ENCODE measurements at places on chromosomes 7 and 10.

DNA sequence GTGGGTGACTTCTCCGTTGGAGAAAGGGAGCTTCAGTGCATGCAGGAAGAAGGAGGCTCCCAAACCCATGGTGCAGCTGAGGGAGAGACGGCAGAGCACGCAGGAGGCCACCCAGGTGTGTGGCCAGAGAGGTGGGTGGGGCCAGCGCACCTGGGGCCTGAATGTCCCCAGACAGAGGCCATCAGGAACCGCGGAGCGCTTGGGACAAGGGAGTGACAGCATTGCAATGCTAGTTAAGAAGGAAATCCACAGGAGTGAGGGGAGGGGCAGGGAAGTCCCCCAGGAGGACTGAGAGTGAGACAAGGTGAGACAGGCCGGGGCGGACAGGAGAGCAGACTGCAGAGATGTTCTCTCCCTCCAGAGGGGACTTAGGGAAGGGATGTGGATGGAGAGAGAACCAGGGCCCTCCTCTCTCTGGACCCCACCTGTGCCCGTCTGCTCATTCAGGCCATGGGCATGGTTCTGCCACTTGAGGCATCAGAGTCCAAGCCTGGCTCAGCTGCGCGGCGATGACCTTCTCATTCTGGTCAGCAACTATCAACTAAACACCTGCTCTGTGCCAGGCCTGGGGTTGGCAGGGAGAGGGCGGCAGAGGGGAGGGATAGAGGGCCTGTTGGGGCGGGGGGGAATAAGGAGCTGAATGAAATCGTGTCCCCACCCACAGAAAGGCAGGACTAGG lies 69.4 kb upstream of the COL13A1 start:
- no peak for DNase-seq

DNA sequence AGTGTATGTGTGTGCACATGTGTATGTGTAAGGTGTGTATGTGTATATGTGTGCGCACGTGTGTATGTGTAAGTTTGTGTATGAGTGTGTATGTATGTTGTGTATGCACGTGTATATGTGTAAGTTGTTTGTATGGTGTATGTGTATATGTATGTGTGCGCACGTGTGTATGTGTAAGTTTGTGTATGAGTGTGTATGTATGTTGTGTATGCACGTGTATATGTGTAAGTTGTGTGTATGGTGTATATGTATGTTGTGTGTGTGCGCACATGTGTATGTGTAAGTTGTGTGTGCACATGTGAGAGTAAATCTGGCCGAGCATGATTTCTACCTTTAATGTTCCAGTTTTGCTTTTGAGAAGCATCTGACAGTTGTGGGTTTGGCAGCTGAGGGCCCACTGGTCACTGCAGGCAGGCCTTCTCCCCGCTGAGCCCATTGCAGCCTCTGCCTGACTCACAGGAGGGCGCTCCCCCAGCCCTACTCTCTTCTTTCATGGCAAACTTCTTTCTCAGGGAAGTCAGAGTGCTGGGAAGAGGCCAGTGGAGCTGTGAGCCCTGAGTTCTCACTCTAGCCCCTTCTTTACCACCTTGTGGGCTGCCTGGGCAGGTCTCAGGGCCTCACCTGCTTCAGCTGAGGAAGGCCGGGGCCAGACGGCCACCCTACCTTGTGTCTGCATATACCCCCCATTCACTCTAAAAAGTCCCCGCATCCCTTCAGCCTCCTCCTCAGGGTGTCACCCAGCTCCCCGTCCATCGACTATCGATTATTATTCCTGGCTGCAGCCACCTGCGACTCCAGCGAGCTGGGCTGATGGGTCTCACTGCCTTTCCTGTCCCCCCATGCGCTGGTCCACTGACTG lies 11.2 kb downstream of the WDR86 start:
- DNase-seq = no peak

DNA sequence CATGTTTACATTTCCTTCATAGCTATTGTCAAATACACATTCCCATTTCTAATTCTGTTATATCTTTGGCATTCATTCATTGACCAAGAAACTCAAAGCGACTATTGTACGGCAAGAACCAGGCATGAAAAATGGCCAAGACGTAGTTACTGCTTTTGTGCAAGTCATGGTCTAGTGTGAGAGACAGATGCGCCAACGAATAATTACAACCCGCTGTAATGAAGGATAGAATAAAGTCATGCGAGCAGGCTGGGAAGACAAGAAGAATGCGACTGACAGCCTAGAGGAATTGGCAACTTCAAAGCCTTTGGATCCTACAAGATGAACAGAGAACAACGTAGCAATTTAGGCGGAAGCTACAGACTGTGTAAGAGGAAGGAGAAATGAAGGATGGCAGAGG lies 221.2 kb downstream of the CALN1 start:
- peak; percentile 18 for DNase-seq

GRCh38 chr7:82166260-82167015 lies 277.1 kb downstream of the CACNA2D1 start:
- peak; percentile 66 for DNase-seq

DNA sequence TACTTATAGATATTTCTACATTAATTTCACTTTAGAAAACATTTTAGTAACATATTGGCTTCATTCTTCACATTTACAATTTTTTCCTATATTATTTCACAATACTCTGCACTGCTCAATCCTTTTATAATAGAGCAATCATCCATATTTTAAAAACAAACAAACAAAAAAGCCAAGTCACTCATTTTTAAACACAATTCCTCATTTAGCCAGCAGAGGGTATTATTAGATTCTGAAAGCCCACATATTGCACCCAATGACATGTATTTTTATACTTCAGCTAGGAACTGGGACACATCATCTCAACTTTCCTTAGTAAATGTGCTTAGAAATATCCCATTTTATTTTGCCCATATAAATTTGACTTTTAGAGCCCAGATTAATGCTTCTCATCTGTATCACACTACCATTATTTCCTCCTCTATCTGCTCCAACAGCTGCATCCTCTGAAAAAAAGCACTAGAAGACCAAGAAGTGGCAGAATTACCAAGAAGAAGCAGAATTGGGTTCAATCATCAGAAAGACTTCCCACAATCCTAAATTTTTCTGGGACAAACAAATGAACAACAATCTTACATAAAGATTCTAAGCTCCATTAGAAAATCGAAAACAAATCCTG lies 29.5 kb downstream of the CTNNA3 start:
- DNase-seq = peak; percentile 56

GRCh38 chr7:154503962-154504550 lies 451.9 kb downstream of the DPP6 start:
- DNase-seq = peak; percentile 70

GRCh38 chr10:83852146-83852545 lies 287.2 kb upstream of the GHITM start:
- DNase-seq = no peak

DNA sequence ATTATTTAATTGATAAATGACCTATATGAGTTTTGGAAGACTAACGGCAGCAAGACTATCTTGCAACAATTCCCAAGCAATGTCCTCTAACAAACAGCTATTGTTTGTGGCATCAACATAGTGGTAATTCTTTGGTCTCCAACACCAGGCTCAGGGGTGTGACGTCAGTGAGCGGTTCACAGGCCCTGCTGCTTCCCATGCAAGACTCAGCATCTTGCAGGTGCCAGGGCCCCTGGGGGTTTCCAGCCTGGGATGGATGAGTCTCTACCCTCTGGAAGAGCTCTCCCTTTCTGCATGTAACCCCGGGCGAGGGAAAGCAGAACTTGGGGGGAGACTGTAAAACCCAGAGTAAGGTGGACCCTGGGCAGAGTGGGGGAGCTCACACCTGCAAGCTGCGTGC lies 164.7 kb downstream of the ACTR3B start:
- DNase-seq = peak; percentile 30

DNA sequence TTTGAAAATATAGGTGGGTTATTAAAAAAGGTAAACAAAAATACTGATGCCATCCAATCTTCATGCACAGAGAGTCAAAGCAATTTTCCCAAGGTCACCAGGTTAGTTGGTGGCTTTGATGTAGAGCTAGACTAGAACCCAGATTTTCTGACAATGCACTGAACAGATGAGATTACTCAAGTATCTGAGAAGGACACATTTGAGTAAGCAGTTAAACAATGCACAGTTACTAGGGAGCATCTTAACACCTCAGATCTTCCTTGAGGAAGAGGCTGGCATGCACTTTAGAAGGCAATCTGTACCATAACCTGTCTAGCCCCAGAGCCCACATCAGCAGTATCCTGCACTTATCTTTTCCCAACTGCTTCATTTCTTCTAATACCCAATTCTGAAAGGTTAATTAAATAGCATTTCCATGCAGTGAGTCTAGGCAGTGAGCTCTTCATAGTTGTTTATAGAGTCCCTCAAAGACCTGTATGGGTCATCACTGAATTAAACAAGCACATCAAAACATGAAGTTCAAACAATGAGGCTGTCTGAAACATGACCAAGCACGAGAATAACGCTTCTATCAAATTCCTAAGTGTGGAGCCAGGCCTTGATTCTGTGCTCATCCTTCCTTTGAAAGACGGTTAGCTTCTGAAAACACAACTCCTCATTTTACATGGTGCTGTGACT lies 38.2 kb upstream of the ANK3 start:
- DNase-seq = no peak

DNA sequence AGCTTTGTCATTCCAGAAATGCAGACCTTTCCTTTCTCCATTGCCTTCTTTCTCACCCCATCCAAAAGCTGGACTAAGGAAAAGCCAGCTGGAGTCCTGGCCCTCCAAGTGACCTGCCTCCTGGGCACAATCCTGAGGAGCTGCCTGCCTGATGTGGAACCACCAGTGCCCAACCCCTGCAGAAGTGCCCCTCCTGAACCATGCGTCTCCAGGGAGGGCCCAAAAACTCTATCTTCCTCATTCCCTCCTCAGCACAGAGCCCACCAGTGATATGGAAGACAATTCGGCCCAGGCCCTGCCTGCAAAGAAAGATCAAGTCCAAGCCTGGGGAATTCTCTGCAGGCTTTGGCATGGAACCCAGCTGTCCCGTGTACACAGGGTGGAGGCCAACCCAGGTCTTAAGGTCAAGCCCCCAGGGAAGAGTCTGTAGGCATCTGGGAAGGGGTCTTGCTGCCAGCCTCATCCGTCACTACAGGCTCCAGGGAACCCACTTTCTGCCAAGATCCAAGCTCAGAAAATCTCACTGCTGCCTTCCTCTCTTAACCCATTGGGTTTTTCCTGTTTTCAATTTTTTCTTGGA lies 3.5 kb upstream of the GRID1 start:
- DNase-seq = no peak

- DNase-seq = no peak
Observed at GRCh38 chr10:118041316-118041715, 5.4 kb downstream of the RAB11FIP2 start.

GRCh38 chr10:103102195-103102594 lies 90.9 kb downstream of the NT5C2 start:
- DNase-seq = no peak

- no peak for DNase-seq
Observed at GRCh38 chr7:77791336-77791735, 6.9 kb downstream of the TMEM60 start.

GRCh38 chr7:43038254-43038653 lies 74.2 kb upstream of the HECW1 start:
- DNase-seq = no peak

- no peak for DNase-seq
Observed at GRCh38 chr10:78371136-78371535, 337.5 kb downstream of the RPS24 start.

- no peak for DNase-seq
Observed at GRCh38 chr7:48924433-48924832, at the start of gene CDC14C. Gene CDC14C (plus strand): TSS chr7:48924547. CDS start chr7:48924673, 126 bp downstream.

GRCh38 chr7:142894985-142895593 lies 9.5 kb upstream of the TRPV6 start:
- DNase-seq = no peak

DNA sequence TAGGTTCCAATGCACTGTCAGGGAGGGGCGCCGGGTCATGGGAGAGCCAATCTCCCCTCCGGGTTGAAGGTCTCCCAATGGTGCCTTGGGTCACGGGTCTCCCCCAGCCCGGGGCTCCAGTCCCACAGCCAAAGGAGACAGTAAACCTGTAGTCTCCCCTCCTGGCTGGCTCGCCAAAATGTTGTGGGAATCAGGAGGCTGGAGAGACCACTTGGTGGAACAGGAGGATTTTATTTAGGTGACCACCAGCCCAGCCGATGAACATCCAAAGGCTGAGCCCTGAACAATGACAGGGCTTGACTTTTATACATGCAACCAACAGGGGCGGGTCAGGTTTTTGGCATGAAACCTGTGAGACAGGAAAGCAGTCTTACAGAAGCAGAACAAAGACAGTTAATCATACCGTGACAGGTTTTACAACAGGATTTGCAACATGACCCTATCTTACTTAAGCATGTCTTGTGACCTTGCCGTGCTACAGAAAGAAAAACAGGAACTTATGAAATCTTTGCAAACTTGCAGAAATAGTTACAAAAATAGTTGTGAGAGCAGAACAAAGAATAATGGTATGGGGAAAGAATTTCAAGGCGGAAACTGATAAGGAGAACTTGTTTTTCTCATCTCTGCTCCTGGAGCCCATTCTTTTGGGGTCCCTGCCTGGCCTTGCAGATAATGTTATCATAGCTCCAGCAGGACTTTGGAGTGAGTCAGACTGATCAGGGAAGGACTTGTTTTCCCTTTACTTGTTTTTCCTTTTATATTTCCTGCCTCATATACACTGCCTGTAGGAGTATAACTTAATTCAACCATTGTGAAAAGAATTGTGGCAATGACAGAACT lies 7.1 kb downstream of the ERV3-1 start:
- DNase-seq = no peak

DNA sequence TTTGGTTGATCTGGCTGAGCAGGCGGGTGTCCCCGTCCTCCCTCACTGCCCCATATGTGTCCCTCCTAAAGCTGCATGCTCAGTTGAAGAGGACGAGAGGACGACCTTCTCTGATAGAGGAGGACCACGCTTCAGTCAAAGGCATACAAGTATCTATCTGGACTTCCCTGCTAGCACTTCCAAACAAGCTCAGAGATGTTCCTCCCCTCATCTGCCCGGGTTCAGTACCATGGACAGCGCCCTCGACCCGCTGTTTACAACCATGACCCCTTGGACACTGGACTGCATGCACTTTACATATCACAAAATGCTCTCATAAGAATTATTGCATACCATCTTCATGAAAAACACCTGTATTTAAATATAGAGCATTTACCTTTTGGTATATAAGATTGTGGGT lies 26.9 kb upstream of the TRIM56 start:
- DNase-seq = peak; percentile 61

GRCh38 chr7:73341877-73342276 lies 13.9 kb downstream of the FKBP6 start:
- no peak for DNase-seq

DNA sequence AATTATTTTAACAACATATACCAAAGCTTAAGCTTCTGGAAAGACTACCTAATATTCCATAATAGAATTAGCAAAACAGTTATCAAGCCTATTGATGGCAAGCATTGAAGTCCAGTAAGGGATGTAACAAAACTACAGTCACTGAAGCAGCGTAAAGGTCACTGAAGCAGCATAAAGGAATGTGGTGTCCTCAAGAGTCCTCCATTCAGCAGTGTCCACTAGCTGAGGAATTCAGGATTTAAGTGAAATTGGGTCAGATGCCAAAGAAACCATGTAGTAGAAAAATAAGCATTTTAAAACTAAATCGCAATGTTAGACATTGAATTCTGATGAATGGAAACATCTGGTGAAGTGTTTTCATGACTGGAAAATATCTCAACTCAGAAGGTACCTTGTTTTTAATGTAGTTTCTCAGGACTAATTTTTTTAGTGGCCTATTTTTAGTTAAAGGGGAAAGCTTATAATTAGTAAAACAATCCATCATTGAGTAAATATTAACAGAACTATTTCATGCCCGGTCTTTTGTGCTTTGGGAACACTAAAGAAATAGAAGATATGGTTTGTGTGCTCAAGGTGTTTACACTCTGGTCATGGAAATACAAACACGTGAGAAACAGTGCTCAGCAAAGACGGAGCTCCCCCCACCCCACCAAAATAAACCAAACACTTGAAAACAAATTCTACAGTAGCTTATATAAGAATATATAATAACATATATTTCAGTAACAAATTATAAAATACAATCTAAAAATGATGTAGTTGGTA lies 121.4 kb downstream of the CDK14 start:
- no peak for DNase-seq
